ENCODE measurements at places on chromosomes 5 and 9.

DNA sequence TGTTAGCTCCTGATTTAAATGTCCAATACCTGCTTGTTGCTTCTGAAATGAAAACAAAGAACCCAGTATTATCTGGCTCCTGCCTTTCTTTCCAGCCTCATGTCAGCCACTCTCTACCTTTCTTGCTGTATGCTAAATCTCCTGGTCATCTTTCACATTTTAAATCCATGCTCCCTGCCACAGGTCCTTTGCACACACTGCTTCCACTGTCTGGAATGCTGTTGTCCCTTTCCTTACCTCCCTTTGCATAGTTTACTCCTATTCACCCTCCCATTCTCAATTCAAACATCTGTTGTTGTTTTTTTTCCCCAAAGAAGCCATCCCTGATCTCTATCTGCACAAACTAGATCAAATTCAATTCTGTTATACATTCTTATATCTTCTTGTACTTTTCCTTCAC lies 97.0 kb upstream of the NR4A3 start:
- DNase-seq, result no peak

DNA sequence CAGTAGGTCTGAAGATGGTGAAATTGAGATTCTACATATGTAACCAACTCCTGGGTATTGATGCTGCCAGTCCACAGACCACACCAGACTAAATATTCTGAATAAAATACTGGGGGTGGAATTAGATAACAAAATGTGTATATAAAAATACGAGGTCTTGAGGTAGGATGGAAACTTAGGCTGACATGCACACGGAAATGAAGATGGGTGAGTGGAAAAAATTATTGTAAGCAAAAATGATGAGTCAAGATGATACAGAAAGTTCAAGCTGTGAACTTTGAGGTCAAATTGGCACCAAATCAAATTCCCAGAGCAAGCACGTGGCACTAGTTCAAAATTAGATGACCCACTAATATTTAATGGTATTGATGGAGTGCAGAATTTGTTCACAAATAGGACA lies 713.4 kb upstream of the ACO1 start:
- DNase-seq, result no peak

DNA sequence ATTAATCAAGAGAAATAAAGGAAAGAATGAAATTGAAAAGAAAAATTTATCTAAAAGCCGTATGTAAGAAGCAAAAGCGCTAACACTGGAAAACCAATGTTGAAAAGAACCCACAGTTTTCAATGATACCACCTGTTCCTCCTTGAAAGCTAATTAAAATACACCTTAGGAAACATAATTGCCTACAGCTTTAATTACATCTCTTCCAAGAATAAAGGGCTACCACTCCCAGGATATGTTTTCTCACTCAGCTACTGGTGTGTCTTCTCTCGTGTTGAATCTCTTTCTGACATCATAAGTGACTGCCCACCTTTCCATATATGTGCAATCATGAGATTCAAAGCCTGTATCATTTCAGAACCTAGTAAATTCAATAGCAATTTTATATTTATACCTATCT lies 880.6 kb upstream of the DMAC1 start:
- DNase-seq, result no peak

GRCh38 chr5:167284222-167284890 lies 1007.1 kb upstream of the WWC1 start:
- DNase-seq, result no peak

DNA sequence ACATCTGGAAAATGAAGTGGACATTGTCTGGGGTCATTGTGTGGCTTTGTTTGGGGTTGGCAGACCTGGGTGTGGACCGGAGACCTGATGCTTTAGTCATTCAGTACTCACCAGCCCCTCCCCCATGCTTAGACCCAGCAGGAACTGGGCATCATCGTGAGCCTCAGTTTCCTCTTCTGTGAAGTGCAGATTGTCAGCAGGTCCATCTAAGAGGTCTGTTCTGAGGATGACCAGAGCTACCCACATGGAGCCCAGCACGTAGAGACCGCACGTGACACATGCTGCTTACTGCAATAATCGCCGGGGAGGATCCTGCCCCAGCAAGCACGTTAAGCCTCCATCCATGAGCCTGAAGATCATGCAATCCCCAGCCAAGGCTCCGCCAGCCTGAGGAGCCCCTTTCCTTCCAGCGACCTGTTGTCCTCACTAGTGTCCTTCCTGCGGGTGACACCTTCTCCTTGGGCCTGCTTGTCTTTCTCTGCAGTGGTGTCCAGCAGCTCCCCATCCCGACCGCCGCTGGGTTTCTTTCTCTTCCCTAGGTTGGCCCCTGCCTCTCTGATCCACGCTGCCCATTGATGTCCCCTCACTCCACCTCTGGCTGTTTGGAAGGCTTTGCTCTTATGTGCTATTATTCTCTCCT lies 26.7 kb upstream of the IRX4 start:
- no peak for DNase-seq

GRCh38 chr5:116621599-116621998 lies 47.0 kb upstream of the SEMA6A start:
- no peak for DNase-seq

- no peak for DNase-seq
Observed at GRCh38 chr9:84374013-84374412, 33.5 kb upstream of the SLC28A3 start.

- DNase-seq, result no peak
Observed at GRCh38 chr9:94874316-94874715, 147.8 kb downstream of the AOPEP start.

DNA sequence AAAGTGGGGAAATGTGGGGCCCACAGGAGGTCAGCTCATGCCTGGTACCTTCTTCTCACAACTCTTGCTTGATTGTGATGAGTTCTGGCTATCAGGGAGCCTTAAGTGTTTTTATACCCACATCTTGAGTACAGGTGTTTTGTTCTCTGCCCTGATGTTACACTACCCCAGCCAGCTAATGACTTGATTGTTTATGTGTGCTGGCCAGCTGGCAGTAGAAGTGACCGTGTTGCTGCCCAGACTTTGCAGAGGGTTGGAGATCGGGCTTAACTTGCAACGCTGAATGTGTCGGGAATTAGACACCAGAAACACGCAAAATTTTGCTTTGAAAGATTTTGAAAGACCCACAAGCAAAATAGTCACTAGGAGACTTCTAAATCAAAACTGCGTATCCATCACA lies 16.9 kb upstream of the ZDHHC11B start:
- DNase-seq, result no peak

Measured in stimulated activated CD4-positive, alpha-beta T cell treated with anti-CD3 and anti-CD28 coated beads, Interleukin-1b, Interleukin-23, amount 100 ng/mL, for 1 hour (primary cell).